ENCODE measurements at places on chromosomes 1 and 21.

DNA sequence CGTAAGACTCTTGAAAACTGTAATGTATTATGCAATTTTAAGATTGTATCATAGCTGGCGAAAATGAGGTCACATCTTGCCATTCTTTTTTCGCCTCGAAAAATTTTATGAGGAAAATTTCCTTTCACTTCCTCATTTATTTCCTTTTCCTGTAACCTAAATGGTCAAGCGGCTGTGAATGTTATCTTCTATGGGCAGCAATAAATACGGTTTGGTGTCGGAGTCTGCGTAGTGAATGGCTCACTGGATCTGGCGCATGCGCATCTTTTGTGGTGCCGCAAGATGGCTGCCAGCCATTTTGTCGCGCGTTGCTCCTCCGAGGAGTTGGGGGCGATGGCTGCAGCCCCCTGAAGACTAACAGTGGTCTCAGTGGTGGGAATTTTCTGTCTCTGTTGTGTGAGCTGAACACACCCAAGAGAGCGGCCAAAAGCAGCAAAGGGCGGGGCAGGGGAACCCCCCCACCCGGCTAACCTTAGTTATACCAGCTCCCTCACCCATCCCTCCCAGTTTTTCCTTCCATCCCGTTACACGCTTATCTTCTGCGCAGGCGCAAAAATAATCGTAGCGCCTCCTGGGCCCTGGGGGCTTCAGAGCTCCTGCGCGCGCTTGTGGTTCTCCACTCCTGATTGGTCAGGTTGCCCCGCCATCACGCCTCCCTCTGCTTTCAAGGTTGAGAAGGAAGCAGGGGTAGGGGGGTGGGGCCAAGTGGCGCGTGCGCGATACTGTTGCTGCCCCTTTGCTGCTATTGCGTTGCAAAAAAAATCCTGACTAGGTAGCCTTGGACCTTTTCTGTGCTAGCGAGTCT, at the start of gene RPRD2:
Gene RPRD2, plus strand, starts transcription at position 722 of the 805 bp plus-strand sequence. CDS start 568 bp downstream, outside the sequence.
- DNase-seq, result peak; percentile 98

- DNase-seq, result no peak
Measured at GRCh38 chr1:1021920-1022259, 2.0 kb downstream of the AGRN start.

DNA sequence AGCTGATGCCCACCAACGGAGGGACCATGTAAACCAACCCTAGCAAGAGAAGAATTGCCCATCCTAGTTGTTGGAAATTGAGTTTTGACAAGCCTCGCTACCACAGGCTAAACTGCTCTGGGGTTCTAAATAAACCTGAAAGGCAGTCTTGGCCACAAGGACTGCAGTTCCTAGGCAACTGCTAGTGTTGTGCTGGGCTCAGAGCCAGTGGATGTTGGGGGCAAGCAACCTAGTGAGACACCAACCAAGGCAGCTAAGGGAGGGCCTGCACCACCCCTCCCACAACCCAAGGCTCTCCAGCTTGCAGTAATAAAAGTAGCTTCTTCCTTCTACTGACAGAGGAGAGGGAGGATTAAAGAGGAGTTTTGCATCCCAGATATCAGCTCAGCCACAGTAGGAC, 102.4 kb upstream of the PKN2 start:
- DNase-seq, result no peak

GRCh38 chr1:111481387-111482221, 7.8 kb downstream of the C1orf162 start:
- peak; percentile 56 for DNase-seq

GRCh38 chr1:29974316-29974724, 738.0 kb downstream of the PTPRU start:
- DNase-seq, result no peak

- peak; percentile 48 for DNase-seq
Measured at GRCh38 chr1:228457396-228458176, 29.6 kb upstream of the RNF187 start.

- no peak for DNase-seq
Measured at GRCh38 chr1:69862906-69863305, 295.2 kb downstream of the LRRC7 start.

GRCh38 chr1:148352470-148353053, 130.5 kb downstream of the PPIAL4G start:
- no peak for DNase-seq

GRCh38 chr1:14362331-14362730, 236.2 kb upstream of the KAZN start:
- DNase-seq, result no peak

DNA sequence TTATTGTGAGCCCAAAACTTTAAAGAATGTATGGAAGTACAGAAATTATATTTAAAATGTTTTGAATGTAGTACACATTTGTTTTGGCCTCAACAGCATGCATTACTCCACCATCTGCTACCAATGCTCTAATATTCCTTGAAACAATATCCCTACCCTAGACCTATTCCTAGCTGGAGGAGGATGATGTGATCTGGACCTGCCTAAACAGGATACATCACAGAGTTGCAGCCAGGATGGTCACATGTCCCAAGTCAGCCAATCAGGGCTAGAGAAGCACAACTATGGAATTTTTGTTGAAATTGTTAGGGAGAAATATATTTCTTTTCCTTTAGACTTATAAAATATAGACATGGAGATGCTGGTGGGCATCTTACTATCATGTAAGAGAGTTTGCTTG, 623.3 kb upstream of the NR5A2 start:
- DNase-seq, result no peak

DNA sequence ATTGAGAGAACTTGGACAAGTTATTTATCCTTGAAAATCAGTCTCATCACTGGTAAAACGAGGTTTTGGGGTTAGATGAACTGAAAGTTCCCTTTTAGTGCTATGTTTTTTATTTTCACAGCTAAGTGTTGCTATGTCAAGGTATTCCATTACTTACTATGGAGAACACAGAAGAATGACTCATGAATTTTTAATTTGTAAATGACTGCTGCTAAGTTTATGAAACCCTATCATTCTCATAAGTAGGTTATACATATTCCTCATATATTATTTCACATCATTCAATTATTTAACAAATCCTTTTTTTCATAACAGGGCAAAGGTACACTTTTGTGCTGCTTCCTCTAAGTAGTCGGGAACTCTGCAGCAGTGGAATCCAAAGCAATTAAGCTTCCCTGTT, 52.2 kb upstream of the ATP1A1 start:
- DNase-seq, result no peak

DNA sequence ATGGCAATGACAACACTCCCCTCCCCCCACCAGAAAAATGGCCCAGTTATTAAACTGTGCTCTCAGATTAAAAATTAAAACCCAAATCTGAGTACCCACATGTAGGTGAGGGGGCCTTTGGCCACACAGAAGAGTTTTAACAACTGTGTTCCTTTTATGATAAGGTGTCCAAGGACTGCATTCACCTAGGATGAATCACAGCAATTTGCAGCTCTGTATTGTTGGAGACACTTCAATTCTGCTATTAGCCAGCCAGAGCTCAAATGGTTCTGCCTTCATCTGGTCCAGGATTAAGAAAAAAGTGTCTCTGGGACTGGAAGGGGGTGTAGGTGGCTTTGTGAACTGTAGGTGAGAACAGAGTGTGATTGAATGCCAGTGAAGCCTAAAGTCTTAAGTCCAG, 43.3 kb upstream of the DIRAS3 start:
- DNase-seq, result no peak
